Activated CD4-positive, alpha-beta T cell treated with anti-CD3 and anti-CD28 coated beads, Interleukin-2, Interleukin-6, amounts not matched to agents 100 ng/mL and 50 ng/mL, durations not matched to agents 16 hours and 8 hours (primary cell): ENCODE measurements at places on chromosomes 11 and 22.

GRCh38 chr22:45552017-45552411 is 49.3 kb downstream of the FBLN1 start:
- no peak for DNase-seq

DNA sequence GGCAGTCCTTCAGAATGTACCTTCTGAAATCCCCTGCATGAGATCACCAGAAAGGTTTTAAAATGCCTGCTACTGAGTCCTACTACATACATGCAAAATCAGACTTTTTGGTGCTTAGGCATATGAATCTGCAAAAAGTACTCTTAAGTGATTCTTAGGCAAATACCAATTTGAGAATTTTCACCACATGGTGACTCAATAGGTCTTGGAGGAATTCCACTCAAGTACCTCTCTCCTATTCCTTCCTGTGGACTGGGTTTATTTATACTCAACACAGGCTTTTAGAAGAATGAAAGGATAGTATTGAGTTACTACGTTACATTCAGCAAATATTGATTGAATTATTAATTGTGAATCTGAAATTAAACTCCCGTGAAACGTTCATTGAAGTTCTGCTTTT is 223.9 kb downstream of the CNTN5 start:
- no peak for DNase-seq

- DNase-seq = no peak
These were observed 124.3 kb upstream of the ALX4 start for GRCh38 chr11:44434191-44434590.

- DNase-seq = no peak
These were observed 10.9 kb downstream of the DRICH1 start for GRCh38 chr22:23621082-23621780.

GRCh38 chr11:117271208-117271607 is 19.9 kb upstream of the BACE1-AS start:
- DNase-seq = no peak
